ENCODE measurements at places on chromosomes 6 and 20.

- no peaks in the 10 kb centered on the region for H3K36me3 ChIP-seq
- no peak for DNase-seq
- H3K27ac ChIP-seq, result no peak overlapping the region
- no peak overlapping the region for H3K4me3 ChIP-seq
Measured at GRCh38 chr6:143940011-143940597, 68.0 kb downstream of the PLAGL1 start.

DNA sequence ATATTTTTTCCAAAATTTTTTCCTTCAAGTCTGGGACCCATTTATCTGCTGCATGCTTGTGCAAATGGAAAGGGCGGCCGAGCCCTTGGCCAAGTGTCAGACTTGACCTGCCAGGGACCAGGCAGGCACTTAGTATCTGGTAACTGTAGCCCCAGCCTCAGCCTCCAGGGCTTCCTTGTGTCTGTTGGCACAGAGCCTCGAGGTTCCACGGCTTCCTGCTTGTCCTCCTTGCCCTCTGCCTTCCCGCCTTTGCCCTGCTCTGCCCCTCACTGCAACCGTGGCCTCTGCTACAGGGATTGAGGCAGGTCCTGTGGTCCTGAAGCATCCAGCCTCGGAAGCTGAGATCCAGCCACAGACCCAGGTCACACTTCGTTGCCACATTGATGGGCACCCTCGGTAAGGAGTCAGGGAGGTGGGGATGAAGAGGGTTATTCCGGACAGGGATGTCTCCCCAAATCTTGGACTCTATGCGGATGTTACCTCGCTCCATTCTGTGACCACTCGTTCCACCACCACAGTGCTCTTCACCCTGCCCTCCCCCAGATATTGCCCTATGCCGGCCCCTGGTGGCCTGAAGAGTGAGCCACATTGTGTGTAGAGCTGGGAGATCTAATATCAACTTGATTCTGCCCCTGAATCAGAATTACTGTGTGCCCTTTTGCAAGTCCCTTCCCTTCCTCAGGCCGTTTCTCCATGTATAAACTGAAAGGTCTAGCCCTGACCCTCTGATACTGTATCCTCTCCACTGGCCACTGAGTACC, 41.5 kb upstream of the SRF start:
- H3K27me3 ChIP-seq, result no peaks in the 10 kb centered on the region
- no peak overlapping the region for H3K4me3 ChIP-seq
- peaks cover 44% of the 10 kb centered on the region for H3K36me3 ChIP-seq
- H3K4me1 ChIP-seq, result peaks cover 51% of the 10 kb centered on the region
- DNase-seq, result no peak

DNA sequence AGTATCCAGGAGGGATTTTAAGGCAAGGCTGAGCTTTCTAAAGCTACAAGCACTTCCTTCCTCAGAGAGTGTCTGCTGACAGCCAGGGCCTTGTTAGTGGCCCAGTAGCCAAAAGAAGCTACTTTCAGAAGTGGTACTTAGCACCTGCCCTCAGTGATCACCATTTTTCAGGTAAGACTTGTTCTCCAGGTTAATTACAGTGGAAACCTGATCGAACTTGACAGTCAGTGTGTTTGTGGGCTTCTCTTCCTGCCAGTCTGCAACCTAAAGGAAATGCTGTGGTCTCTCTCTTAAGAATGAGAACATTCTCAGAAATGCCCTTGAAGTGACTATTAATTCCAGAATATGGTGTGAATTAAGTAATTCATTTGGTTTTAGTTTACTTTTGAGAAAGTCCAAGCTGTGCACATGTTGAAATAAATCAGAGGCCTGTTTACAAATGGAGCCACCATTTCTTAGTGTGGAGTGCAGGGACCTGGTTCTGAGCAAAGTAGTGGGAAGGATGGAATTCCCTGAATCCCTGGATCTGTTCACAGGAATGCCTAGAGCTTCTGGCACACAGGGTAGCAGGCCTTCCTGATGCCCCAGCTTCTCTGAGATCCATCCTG, 185.3 kb upstream of the AGPAT4 start:
- H3K27ac ChIP-seq, result no peak overlapping the region
- no peak overlapping the region for H3K4me3 ChIP-seq
- no peaks in the 10 kb centered on the region for H3K4me1 ChIP-seq

- no peaks in the 10 kb centered on the region for H3K36me3 ChIP-seq
- H3K27ac ChIP-seq, result no peak overlapping the region
- no peak overlapping the region for H3K4me3 ChIP-seq
- H3K4me1 ChIP-seq, result no peaks in the 10 kb centered on the region
Measured at GRCh38 chr6:48837744-48838143, 625.3 kb downstream of the MMUT start.

- no peak for DNase-seq
- peaks cover 7% of the 10 kb centered on the region for H3K4me1 ChIP-seq
- no peaks in the 10 kb centered on the region for H3K27me3 ChIP-seq
- H3K36me3 ChIP-seq, result no peaks in the 10 kb centered on the region
- H3K4me3 ChIP-seq, result no peak overlapping the region
- H3K27ac ChIP-seq, result no peak overlapping the region
Measured at GRCh38 chr20:8427419-8428040, 295.5 kb downstream of the PLCB1 start.

DNA sequence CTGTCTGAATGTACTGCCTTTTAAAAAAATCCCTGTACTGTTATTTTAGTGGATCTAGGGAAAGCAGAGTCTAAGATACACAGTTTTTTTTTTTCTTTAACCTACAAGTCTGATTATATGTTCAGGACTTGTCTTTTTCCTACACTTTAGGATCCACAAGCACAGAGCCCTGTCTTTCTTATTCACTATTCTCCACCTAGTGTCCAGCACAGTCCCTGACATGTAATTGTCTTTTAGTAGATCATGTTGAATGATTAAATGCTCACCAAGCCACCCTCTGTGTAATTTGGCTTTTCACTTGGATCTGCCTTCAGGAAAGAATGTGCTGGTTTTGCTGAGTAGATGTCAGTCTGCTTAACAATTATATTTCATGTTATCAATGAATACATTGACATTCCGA, 35.8 kb upstream of the YWHAB start:
- H3K27me3 ChIP-seq, result peaks cover 24% of the 10 kb centered on the region
- no peak overlapping the region for H3K4me3 ChIP-seq
- H3K27ac ChIP-seq, result no peak overlapping the region

DNA sequence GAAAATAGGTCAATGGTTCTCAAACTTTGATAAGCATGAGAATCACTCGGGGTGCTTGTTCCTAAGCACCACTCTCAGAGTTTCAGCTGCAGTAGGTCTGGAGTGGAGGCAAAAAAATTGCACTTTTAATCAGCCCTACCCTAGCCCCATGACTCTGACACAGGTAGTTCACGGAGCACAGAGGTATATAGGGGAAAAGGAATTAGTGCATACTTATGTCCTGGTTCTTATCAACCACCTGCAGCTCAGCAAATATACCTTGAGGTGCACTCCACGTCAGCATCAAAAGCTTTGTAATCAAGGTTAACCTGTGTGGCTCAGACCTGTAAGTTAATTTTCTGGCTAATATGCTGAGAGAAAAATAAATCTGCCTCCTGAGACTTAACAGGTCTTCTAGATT, 138.8 kb upstream of the HMGN3 start:
- no peak overlapping the region for H3K4me3 ChIP-seq
- H3K27ac ChIP-seq, result no peak overlapping the region
- H3K27me3 ChIP-seq, result no peaks in the 10 kb centered on the region
- H3K36me3 ChIP-seq, result no peaks in the 10 kb centered on the region

DNA sequence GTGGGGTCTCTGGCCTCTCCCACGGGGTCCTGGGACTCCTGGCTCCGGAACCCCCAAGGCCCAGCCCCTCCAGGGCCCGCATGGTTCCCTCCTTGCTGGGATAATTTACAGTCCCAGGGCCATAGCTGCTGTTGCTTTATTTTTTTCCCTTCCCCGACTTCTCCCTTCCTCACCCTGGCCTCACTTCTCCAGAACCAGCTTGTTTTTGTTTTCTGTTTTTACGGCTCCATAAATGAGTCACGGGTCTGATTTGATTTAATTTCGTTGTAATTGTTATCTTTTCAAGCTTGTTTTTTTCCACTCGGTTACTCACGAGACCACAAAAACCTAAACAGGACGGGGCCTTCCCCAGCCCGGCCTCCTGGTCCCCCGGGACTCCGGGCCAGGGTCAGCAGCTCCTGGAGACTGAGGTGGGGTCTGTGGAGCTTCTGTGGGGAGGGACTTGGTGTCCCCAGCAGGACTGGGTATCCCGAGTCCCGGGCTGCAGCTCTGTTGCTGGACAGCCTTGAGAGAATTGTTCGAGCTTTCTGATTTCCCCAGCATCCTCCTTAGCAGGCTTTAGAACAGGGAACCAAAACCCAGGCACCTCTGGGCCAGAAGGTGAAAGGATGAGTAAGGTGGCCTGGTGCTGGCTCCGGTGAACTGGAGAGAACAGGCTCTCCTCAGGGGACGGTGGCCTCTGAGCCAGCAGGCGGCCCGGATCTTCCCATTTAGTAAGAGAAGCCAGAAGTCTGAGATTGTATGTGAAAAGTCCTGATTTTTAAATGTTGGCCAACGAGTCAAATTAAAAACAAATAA, 94.9 kb downstream of the CEBPB start:
- no peak overlapping the region for H3K4me3 ChIP-seq
- H3K4me1 ChIP-seq, result peaks cover 15% of the 10 kb centered on the region
- H3K27ac ChIP-seq, result peak overlapping the region; percentile 81
- H3K36me3 ChIP-seq, result no peaks in the 10 kb centered on the region
- no peaks in the 10 kb centered on the region for H3K27me3 ChIP-seq
- no peak for DNase-seq

DNA sequence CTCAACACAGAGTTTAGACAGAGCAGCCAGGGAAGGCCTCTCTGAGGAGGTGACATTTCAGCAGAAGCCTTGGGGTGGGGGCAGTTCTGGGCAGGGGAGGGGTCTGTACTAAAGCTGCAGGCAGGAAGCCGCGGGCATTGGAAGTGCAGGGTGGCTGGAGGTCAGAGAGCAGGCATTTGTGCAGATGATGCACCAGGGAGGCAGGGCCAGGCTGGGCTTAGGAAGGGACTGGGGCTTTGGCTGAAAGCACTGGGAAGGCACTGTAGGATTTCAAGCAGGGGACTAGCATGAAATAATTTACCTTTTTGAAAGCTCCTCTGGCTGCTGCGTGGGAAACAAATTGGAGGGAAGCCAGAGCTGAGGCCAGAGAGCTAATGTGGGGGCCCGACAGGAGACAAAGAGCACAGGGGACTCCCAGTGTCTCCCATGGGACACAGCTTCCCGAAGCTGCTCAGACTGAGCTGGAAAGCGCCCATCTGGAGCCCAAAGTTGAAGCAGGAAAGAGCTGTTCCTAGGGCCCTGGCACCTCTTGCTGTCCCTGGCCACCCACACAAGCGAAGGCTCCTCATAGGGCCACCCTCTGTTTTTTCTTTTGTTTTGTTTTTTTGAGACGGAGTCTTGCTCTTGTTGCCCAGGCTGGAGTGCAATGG, 19.3 kb downstream of the ADA start:
- no peak for DNase-seq
- no peak overlapping the region for H3K4me3 ChIP-seq
- H3K36me3 ChIP-seq, result no peaks in the 10 kb centered on the region
- no peak overlapping the region for H3K27ac ChIP-seq
